Glutamatergic neuron (in vitro differentiated cells): ENCODE measurements at places on chromosomes 4 and X.
A peak's percentile ranks its signal among the peaks of the same experiment; 100 is the strongest.

DNA sequence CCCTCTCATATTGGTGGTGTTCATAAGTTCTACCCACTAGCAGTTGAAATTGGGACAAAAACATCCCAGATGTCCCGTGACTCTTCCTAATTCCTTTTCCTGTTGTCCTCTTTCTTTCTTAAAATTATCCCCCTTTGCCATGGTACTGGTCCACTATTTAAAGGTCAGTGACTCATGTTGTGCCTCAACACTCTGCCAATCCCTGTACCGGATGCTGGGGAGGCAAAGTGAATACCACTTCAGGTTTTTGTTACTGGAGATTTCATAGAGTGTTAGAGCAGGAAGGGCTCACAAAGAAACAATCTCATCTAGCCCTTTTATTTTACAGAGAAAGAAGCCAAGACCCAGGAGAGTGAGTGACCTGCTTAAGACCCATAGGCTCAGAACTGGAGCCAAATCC lies 24.6 kb downstream of the SEPTIN11 start:
- H3K27me3 ChIP-seq: peaks cover 4% of the 10 kb centered on the region
- peaks cover 40% of the 10 kb centered on the region for H3K4me1 ChIP-seq
- DNase-seq: no peak
- H3K4me3 ChIP-seq: no peak overlapping the region
- no peaks in the 10 kb centered on the region for H3K36me3 ChIP-seq

- H3K27ac ChIP-seq: no peak overlapping the region
- no peaks in the 10 kb centered on the region for H3K36me3 ChIP-seq
- no peaks in the 10 kb centered on the region for H3K27me3 ChIP-seq
- DNase-seq: no peak
Observed at GRCh38 chr4:40550948-40551462, 78.7 kb downstream of the RBM47 start.

GRCh38 chr4:9999956-10000561 lies 21.2 kb downstream of the SLC2A9 start:
- no peaks in the 10 kb centered on the region for H3K27me3 ChIP-seq
- H3K36me3 ChIP-seq: no peaks in the 10 kb centered on the region
- no peak overlapping the region for H3K27ac ChIP-seq

- no peak overlapping the region for H3K4me3 ChIP-seq
- no peak overlapping the region for H3K27ac ChIP-seq
- no peaks in the 10 kb centered on the region for H3K36me3 ChIP-seq
Observed at GRCh38 chr4:86641516-86642090, 47.5 kb downstream of the PTPN13 start.

- H3K27ac ChIP-seq: peak overlapping the region; percentile 39
- H3K36me3 ChIP-seq: peaks cover 15% of the 10 kb centered on the region
- no peak overlapping the region for H3K4me3 ChIP-seq
- H3K4me1 ChIP-seq: no peaks in the 10 kb centered on the region
- no peaks in the 10 kb centered on the region for H3K27me3 ChIP-seq
Observed at GRCh38 chr4:39353478-39354253, 12.5 kb downstream of the RFC1 start.
